Esophagus muscularis mucosa (tissue), 4 donors: ENCODE measurements at places on chromosomes 4 and X.

GRCh38 chr4:37721995-37722638, 35.9 kb upstream of the RELL1 start:
- DNase-seq = no peak

DNA sequence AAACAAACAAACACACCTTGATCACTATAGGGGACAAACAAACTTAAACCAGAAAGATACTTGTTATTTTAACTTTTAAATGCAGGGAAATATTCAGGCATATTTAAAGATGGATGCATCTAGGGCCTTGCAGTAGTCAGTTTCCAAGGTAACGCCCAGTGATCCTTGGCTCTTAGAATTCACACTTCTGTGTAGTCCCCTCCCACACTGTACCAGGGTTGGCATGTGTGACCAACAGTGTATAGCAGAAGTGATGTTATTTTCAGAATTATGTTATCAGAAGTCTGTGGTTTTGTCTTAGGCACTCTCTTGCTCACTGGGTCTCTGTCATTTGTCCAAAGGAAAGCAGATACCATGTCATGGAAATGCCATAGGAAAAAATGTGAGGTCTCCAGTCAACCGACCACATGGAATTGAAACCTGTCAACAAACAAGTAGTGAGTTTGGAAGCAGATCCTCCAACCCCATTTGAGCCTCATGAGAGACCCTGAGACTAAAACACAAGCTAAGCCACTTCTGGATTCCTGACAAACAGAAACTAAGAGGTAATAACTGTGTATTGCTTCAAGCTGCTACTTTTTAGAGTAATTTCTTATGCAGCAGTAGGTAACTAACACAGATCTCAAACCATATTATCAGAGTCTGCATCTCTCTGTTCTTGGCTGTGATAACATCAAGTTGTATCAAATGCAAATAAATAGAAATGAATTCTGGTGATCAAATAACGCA, 670.3 kb downstream of the KCTD8 start:
- no peak for DNase-seq

GRCh38 chr4:99593781-99594641, 19.4 kb downstream of the MTTP start:
- no peak for DNase-seq

DNA sequence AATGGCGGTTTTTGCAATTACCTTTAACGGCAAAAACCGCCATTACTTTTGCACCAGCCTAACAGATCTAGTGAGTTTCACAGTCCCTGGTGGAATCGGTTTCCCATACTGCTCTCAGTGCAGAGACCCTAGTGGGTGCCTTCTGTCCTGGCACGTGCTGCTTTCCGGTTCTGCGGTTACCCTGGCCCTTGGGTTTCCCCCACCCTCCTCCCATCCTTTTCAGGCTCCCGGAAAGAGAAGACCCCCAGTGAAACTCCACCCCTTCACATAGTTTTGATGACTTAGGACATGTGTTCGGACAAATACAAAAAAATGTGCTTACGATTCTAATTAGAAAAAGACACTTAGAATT, 36.9 kb downstream of the NLGN3 start:
- no peak for DNase-seq

DNA sequence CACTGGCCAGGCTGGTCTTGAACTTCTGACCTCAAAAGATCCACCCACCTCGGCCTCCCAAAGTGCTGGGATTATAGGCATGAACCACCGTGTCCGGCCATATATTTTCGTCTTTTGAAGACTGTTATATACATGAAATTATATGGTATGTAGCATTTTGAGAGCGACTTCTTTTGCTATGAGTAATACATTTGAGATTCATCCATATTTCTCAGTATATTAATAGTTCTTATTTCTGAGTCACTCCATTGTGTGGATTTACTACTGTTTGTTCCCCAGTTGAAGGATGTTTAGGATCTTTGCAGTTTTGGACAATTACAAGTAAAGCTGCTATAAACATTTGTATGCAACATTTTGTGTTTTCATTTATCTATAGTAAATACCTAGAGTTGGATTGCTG, 34.9 kb downstream of the GNL3L start:
- DNase-seq = no peak
